Thymus (tissue), 14 donors: ENCODE measurements at places on chromosomes 6 and 20. TPM values are rescaled to one million over a fixed set of nuclear protein-coding genes. Genes with fewer than 3 reads are reported as not detected.

CLVS2 gene
- 0.05 TPM for total RNA-seq

SYCP2 gene
- total RNA-seq, result 2.5 TPM

EFCAB8 gene
- total RNA-seq, result 0.33 TPM

VARS2 gene
- total RNA-seq, result 30.3 TPM

KIF16B gene
- total RNA-seq, result 6.7 TPM

DNA sequence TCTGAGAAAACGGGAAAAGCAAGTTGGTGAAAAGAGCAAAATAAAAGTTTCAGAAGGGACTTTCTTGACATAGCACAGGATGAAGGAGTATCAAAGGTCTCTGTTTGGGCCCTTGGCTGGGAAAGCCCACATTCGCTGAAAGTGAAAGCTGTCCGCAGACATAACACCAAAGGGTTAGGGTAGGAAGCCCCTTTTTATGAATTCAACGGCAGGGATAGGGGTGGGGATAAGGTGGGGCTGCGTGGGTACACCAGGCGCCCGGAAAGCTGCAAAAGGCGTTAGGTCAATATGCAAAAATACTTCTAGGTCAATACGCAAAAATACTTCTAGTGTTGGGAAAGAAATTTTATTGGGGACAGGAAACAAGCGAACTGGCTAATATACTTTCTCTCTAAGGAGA, 135.1 kb downstream of the OR2B2 start:
- no peak for DNase-seq
- no peaks in the 10 kb centered on the region for H3K36me3 ChIP-seq
- H3K27ac ChIP-seq, result no peak overlapping the region
- H3K4me1 ChIP-seq, result no peaks in the 10 kb centered on the region
- H3K4me3 ChIP-seq, result no peak overlapping the region

DNA sequence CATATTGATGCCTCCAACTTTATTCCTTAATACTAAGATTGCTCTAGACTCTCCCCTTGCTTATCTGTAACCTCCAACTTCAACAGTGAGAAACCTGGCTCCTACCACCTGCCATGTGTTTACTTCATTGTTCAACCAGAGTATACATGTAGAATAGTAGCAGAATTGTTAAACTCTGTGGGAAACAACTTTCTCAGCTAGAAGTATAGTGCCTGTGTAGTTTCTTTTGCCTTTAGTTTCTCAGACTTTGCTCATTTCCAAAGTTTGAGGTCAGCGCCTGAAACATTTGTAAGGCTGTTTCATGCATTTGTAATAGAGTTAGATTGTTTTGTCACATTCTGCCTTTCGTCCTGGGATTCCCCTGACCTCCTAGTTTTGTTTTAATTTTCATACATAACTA, 34.9 kb upstream of the HECA start:
- H3K27ac ChIP-seq, result peak overlapping the region; percentile 83
- peaks cover 4% of the 10 kb centered on the region for H3K4me1 ChIP-seq
- H3K27me3 ChIP-seq, result no peaks in the 10 kb centered on the region
- DNase-seq, result no peak
